ENCODE measurements at places on chromosomes 13 and 19.

DNA sequence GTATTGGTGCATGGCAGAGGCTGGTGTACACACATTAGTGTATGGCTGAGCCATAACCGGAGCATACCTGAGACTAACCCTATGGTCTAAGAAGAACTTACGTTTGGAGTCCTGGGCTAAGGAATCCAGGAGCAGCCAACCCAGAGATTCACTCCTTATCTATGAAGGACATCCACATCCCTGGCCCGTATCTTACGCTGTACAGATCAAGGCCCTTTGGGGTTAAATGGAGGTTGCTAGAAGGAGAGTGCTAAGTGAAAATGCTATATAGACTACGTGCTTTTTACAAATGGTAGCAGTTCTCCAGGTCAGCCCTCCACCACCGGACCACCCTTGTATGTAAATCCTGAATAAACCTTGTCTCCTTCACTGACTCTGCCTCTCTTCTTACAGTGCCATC is 1.9 kb upstream of the SUGT1 start:
- no peak for DNase-seq

DNA sequence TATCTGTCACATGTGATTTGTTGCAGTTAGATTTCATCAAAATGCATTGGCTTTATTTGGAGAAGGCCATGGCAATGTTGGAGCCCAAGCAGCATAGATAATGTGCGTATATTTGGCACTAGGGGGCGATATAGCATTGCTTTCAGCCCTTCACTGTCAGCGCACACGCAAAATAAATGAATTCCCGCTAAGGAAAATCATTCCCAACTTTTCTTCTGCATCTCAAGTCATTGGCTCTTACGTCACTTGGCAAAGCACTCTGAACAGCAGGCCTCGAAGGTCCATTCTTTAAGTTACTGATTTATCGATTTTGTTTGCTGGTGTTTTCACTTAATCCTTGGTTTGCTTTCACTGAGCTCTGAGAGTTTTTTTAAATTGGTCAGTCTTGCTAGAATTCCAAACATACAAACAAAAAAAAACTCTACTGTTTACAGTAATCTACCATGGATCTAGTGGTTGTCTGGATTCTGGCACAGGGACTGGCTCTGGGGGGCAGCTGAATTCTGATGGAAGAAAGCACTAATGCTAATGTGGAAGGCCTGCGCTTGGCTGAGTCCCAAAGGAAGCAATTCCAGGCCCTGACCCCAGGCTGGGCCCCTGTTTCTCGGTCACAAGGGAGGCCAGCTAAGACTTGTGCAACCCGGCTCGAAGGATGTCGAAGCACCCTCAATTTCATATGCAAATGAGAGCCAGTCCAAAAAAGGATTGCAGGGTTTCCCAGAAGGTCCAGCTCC is 97.7 kb upstream of the IPO5 start:
- no peak for DNase-seq

DNA sequence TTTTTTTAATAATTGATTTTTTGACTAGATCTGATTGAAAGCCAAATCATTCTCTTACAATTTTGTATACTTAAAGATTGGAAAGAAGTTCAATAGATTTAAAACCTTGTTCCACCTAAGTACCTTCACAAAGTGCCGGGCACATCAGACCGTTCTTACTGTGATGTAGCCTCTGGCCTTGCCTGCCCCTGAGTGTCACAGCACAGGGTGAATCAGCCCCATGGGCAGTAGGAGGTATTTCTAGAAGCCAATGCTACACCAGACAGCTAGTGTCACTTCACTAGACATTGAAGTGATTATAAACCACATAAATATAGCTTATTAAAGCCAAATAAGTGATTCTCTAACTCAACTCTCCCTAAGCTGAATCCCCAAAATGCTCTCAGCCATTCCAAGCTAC is 131.3 kb downstream of the LACC1 start:
- DNase-seq: no peak

DNA sequence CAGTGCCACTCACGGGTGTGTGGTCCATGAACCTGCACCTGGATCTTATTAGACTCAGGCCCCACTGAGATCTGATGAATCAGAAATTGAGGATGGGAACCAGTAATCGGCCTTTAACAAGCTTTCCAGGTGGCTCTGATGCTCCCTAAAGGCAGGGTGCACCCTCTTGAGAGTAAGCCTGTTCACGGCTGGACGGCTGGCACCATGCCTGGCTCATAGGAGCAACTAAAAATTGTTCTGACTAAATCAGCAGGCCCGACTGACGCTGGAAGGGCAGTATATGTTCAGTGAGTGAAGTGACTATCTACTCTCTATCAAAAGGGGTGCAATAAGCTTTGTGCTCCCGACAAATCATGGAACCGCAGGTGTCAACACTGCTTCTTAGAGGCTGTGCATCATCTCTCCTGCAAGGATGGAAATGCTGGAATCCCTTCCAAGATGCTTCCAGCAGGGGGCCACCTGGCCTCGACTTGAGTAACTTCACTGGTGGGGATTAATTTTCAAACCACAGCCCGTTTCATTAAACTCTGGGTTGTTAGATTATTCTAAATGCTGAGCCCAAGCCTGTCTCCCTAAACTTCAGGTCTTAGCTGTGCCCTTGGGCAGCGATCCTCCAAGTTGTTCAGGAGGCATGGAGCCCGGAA is 28.4 kb downstream of the TMTC4 start:
- DNase-seq: no peak

DNA sequence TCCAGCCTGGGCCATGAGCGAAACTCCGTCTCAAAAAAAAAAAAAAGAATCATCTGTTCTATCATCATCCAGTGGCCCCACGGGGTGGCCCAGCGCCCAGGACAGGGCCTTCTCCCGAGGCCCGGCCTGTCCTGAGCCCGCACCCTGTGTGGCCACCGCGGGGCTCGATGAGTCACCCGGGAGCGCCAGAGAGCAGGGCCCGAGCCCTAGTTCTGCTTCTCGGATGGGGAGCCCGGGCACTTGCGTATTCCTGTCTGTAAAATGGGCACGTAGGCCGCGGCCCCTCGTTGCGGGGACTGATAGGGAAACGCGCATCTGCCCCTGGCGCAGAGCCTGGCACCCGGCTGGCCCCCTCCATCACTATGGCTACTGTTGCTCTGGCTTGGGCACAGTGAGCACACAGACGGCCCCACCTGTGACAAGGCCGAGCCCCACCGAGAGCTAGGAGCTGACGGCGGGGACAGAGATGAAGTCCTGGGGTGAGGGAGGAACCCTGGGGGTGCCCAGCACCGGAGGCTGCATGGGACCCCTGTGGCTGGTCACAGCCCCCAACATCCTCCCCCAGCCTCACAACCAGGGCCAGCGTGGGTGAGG is 21.3 kb upstream of the UQCR11 start:
- DNase-seq: no peak

GRCh38 chr13:47707414-47707813 is 293.7 kb downstream of the SUCLA2 start:
- no peak for DNase-seq

DNA sequence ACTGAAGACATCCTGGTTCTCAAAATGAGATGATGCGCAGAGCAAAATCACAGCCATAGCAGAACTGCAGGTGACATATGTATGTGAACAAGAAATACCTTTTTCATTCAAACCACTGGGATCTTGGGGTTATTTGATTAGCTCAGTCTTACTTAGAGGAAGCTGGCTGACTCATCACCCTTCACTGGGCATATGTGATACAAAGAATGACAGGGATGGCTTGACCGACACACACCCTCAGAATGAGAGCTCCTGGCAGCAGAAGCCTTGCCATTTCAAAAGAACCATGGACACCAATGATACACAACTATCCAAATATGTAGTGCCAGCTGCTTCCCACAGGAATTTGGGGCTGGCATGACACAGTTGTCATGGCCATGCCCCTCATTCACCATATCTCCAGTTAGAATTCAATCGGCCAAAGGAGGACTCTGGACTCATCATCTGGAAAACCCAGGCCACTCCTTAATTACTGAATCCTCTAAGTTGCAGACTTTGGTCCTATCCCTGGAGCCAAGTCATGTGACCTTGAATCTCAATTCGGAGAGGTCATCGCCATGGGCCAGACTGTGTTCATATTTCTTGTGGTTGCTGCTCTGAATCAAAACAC is 115.8 kb downstream of the KATNAL1 start:
- no peak for DNase-seq

- no peak for DNase-seq
These were observed 116.3 kb downstream of the FOXO1 start for GRCh38 chr13:40550130-40550529.

DNA sequence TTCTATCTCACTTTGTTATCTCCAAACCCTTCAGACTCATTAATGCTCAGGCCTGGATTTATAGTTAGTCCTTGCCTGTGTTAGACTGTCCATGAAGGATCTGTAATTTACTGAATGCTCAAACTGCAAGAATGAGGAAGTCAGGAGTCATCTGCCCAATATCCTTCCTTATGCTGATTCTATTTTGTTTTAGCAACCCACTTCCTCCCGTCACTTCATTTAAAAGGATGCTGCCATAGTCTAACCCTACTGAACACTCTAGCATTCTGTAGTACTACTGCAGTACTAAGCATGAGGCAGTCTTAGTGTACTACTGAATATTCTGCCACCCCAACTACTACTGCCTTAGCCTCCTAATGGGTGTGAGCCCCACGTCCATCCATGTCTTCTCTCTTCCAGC is 1.5 kb downstream of the FCAR start:
- DNase-seq: no peak

DNA sequence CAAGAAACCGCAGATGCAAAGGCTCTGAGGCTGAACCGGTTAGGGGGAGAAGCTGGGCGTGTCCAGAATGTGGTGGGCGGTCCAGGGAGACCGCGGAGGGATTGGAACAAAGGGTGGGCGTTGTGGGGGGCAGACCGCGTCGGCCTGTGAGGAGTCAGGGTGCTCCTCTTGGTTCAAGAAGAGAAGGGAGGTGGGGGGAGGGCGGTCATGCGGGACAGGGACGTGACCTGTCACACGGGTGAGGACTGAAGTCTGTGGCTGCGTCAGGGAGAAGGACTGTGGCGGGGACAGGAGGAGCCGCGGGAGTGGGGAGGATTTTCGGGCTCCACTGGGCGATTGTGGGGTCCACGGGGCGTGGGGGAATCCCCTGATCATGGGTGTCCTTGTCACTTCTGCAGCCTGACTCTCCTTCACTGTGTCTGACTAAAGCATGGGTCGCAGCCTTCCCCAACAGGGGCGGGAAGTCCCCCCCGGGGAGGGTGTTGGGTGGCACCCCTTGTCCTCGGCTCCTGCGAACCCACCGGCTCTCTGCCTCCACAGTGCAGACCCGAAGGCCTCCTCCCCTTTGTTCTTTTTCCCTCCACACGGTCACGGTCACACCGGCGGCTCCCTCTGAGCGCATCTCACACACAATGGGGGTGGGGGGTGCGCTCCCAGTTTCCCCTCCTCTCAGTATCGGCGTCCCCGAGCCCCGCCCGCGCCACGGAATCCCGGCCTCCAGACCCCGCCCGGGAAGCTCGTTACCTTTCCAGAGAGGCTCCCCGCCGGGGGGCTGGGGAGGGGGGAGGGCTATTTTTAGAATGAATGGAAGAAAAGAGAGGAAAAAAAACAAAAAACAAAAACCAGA is 16.4 kb upstream of the KCNN1 start:
- DNase-seq: no peak

DNA sequence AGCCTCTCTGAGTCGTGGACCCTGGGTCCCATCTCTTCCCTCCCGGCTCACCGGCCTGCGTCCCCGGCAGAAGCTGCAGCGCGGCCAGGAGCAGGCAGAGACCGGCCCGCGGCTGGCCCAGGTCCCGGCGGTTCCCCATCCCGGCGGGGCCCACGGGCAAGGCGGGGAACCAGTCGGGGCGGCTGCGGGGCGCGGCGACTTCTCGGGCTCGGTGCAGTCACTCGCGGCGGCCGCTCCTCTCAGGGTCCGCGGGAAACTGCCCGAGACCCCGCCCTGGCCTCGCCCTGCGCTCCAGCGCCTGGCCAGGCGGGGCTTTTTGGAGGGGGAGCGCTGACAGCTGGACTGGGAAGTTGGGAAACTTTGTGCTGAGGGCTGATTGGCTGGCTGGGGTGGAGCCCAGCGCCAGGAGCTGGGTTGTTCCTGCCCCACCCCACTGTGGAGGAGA is at the start of gene COL5A3:
Gene COL5A3 (minus strand): TSS at position 258 of the 445 bp plus-strand sequence. CDS start 119 bp downstream, at position 139.
- DNase-seq: no peak

GRCh38 chr19:19342086-19343015 is 21.7 kb downstream of the MAU2 start:
- no peak for DNase-seq

GRCh38 chr13:109586509-109587346 is 199.7 kb downstream of the IRS2 start:
- DNase-seq: no peak

DNA sequence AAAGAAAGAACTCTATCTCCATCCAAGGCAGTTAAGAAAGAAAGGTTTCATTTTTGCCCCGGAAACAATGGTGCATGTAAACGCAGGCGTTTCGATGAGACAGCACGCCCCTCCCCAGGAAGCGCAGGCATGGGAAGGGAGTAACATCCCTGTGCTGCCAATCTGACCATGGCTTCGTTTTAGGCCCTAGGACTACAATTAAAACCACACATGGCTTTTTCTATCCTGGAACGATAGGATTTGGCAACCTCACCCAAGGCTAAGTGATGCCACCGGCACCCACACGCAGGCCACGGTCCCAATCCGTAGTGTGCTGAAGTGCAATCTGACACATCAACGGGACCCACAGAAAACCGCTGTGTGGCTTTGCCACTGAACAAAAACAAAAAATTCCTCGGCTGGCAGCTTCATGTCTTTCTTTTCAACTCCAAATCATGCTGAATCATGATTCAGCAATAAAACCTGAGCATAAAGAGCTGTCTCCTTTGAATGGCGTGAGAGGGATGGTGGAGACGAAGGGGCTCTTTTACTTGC is 24.2 kb downstream of the RANBP3 start:
- DNase-seq: no peak

GRCh38 chr13:113874177-113874576 is 10.3 kb upstream of the GAS6 start:
- DNase-seq: no peak

GRCh38 chr19:19113040-19113626 is 25.1 kb downstream of the TMEM161A start:
- DNase-seq: no peak

DNA sequence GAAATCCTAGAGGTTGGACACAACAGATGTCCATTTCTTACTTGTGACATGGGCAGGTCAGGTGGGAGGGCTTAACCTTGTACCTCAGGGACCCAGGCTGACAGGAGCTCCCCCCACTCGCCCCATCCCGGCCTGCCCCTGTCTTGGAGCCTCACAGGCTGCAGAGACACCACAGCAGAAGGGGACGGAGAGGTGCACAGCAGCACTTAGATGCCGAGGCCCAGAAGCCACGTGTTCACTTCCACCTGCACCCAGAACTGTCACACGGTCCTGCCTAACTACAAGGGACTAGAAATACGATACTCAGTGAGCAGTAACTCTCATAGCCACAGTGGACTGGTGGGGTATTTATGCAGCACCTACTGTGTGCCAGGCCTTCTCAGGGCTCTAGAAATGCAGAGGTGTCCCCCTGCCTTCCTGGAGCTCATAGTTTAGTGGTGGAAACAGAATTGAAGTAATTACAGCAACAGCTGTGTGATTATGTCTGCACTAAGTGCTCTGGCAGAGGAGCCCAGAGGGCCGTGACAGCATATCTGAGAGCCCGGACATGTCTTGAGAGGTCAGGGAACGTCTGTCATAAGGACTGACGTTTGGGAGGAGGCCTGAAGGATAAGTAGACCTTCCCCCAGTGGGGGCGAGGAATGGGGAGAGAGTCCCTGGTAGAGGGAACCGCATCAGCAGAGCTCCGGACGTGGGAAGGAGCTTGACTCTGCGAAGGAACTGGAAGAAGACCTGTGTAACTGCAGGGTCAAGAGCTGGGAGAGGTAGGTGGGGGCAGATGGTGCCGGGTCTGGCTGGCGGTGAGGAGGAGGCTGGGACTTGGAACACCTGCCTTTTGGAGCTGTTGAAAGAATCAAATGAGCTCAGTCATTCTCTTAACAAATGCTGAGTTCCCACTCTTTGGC is 130.0 kb downstream of the SIPA1L3 start:
- DNase-seq: no peak

GRCh38 chr13:80242728-80243427 is 98.0 kb downstream of the SPRY2 start:
- no peak for DNase-seq

Data from stimulated activated CD4-positive, alpha-beta T cell treated with anti-CD3 and anti-CD28 coated beads, Interleukin-1b, Interleukin-23, amount 100 ng/mL, for 1 hour (primary cell).